ENCODE measurements at places on chromosomes 2 and 18. TPM values are rescaled to one million over a fixed set of nuclear protein-coding genes. Genes with fewer than 3 reads are reported as not detected.

Gene CAPN14
- total RNA-seq: not detected

Gene BIN1
- total RNA-seq: 31.8 TPM

Gene ALPP
- total RNA-seq: 0.34 TPM

Gene PPP3R1
- total RNA-seq: 69.9 TPM

Gene SIX2
- 0.54 TPM for total RNA-seq

Gene TMEM37
- 2.3 TPM for total RNA-seq

Gene LRRTM1
- not detected for total RNA-seq

Gene ARHGAP28
- not detected for total RNA-seq

Gene LYPD1
- total RNA-seq: not detected

Gene CABYR
- total RNA-seq: not detected

Gene RUFY4
- total RNA-seq: 0.27 TPM
